ENCODE measurements at places on chromosomes 2 and 18. TPM values are rescaled to one million over a fixed set of nuclear protein-coding genes. Genes with fewer than 3 reads are reported as not detected.

RND3 gene
- 20.4 TPM for total RNA-seq

GMCL1 gene
- 4.1 TPM for total RNA-seq

CERKL gene
- total RNA-seq, result not detected

CD207 gene
- not detected for total RNA-seq

SMAD7 gene
- total RNA-seq, result 14.0 TPM

CRACDL gene
- 4.4 TPM for total RNA-seq
